H54 (cell line): ENCODE measurements at places on chromosomes 2 and 18.

DNA sequence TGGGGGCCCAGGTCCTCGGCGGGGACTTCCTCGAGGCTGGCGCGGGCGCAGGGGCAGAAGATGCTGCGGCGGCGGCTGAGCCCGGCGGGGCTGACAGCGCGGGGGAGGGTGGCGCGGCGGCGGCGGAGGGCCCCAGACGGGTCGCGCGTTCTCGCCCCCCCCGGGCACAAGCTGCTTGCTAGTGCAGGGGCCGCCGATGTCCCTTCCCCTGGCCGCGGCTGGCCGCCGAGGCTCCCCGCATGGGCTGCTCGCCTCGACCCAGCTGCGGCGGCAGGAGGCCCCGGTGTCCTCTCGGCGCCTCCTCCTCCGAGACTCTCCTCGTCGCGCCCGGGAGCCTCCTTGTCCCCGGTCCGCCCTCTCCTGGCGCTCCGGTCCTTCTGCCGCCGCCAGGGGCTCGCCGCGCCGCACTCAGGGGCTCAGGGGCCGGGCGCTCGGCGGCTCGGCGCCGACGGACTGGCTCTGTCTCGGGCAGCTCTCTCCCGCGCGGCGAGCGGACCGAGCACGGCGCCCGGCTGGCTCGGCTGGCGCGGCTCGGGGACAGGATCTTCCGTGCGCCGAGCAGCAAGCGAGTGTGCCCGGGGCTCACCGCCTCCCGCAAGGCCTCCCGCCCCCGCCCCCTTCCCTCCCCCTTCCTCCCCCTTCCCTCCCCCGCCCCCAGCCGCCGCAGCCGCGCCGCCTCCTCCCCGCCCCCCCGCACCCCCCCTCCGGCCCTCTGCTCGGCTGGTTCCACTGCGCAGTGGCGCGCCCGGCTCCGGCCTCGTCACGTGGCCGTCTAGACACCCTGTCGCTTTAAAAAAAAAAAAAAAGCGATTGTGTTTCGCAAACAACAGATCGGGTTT is 902 bp upstream of the SMAD7 start:
- DNase-seq, result peak; percentile 68

- DNase-seq, result no peak
Observed at GRCh38 chr2:119637371-119637770, 41.6 kb upstream of the TMEM177 start.

GRCh38 chr2:168790226-168790902 is 12.1 kb upstream of the NOSTRIN start:
- DNase-seq, result no peak

DNA sequence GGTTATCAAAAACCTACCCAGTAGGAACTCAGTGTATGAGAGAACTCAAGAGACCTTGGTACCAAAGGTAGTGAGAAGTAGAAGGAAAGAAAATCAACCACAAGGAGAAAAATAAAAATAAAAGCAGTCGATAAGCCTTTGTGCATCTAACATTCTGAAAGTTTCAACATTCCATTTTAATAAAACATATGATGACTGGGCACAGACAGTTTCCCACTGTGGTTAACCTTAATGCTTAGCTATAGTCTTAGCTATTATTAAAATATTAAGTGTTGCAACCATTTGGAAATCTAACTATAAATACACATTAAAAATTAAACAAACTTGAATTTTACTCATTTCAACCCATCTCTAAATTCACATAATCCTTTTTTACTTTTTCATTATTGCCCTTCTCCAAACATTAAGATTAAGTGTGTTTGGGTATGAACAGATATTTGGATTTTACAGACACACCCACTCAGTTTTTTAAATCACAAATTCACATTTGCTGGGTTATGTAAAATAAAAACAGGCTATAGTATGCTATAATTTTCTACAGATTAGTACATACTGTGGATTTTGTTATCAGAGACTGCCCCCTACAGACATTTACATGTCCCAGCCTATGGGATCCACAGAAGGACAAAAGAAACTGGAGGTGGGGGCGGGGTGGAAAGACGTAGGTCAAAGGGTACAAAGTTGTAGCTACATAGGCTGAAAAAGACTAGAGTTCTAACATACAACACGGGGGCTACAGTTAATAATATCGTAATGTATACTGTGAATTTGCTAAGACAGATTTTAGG is 32.8 kb downstream of the SRBD1 start:
- DNase-seq, result no peak

DNA sequence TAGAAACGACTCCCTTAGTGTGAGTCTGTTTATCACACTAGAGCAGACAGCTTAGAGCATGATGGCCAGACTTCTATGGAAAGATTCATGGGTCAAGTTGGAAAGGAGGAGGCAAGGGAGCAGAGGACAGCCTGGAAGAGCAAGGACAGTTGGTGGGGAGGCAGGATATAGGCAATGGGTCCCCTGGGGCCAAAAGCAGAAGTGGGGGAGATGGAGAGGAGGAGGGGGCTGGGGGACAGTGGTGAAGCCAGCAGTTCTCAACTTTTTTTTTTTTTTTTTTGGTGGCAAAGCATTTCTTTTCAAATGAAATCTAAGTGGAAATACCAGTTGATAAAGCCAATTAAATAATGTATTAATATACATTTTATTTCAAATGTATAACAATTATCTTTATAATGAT is 197.9 kb downstream of the HRH4 start:
- no peak for DNase-seq

DNA sequence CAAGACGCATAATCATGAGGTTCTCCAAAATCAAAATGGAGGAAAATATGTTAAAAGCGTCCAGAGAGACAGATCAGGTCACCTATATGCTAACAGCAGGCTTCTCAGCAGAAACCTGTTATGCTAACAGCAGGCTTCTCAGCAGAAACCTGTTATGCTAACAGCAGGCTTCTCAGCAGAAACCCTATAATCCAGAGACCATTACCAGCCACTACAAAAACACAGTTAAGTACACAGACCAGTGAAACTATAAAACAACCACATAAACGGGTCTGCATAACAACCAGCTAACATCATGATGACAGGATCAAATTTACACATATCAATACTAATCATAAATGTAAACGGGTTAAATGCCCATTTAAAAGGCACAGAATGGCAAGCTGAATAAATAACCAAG is 1548.4 kb upstream of the TMEFF2 start:
- DNase-seq, result no peak
